ENCODE measurements at places on chromosomes 1 and 21.

GRCh38 chr1:232109391-232109790 lies 482.8 kb downstream of the DISC1 start:
- DNase-seq: no peak

GRCh38 chr1:186903374-186904136 lies 74.8 kb downstream of the PLA2G4A start:
- no peak for DNase-seq

DNA sequence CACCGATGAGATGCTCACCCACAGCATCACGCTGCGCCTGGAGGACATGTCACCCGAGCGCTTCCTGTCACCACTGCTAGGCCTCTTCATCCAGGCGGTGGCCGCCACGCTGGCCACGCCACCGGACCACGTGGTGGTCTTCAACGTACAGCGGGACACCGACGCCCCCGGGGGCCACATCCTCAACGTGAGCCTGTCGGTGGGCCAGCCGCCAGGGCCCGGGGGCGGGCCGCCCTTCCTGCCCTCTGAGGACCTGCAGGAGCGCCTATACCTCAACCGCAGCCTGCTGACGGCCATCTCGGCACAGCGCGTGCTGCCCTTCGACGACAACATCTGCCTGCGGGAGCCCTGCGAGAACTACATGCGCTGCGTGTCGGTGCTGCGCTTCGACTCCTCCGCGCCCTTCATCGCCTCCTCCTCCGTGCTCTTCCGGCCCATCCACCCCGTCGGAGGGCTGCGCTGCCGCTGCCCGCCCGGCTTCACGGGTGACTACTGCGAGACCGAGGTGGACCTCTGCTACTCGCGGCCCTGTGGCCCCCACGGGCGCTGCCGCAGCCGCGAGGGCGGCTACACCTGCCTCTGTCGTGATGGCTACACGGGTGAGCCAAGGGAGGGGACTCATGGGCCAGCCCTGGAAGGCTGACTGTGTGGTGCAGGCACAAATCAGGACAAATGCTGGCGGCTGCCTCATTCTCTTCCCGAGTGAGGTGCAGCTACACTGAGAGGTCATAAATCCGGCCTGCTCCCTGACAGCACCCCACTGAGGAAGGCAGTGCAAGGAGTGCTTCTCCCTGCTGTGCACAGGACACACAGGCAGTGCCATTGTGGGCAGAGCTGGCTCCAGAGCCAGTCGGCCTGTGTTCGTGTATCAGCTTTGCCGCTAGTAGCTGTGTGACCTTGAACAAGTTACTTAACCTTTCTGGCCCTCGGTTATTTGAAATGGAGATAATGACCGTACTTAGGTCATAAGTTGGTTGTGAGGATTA lies 9.4 kb downstream of the CELSR2 start:
- no peak for DNase-seq

GRCh38 chr1:229158341-229158921 lies 112.5 kb upstream of the RAB4A start:
- no peak for DNase-seq

DNA sequence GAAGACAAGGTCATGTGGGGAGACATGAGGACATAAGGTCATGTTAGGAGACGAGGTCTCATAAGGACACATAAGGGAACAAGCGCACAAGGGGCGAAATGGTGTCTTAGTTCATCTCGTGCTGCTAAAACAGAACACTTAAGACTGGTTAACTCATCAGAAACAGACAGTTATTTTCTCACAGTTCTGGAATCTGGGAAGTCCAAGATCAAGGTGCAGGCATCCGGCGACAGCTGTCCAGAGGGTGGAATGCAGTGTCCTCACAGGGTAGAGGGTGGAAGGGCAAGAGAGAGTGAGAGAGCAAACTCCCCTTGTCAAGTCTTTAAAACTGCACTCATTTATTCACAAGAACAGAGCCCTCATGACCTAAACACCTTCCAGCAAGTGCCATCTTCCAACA lies 34.6 kb upstream of the PDPN start:
- no peak for DNase-seq

GRCh38 chr1:5916572-5917280 lies 75.5 kb downstream of the NPHP4 start:
- no peak for DNase-seq

DNA sequence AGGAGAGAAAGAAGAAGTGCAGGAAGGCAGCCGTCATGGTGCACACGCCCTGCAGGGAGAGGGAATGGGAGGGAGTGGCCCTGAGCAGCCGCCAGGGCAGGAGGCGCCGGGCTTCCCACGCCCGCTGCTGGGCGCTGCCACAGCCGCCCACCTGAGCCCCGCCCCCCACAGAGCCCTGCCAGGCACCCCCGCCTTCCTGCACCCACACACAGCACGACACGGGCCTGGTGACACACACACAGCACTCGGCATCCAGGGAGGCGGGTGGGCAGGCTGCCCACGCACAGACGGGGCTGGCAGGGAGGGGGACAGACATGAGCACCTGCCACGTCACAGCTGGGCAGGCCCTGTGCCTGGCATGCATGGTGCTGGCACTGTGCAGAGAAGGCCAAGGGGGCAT lies 27.5 kb downstream of the ADGRB2 start:
- no peak for DNase-seq

DNA sequence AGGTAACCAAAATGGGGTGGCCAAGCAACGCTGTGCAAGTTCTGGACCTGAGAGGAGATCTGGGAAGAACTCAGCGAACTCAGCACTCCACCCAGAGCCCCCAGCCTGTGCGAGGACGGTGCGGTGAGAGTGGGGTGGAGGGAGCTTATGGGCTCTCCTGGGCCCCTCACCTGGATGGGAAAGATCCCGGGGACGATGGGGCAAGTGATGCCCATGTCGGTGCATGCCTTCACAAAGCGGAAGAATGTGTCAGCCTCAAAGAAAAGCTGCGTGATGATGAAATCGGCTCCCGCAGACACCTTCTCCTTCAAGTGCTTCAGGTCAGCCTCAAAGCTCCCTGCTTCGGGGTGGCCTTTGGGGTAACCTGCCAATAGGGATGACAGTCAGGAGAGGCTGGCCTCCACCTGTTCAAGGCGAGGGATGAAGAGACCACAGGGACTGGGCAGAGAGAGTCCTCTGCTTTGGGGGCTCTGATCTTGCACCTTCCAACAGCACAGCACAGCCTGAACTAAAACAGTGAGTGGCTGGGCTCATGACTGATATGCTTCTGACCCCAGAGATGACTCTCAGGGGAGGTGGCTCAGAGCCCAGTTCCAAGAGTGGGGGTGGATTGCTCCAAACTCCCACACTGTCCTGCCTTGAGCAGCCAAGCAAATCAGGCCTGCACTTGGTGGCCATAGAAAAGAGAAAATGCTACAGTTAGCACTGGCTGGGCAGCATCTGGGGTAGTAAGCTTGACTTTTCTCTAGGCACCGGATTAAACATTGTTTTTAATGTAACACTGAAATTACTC lies 9.5 kb downstream of the MTHFR start:
- DNase-seq: no peak

GRCh38 chr1:107379826-107380225 lies 239.0 kb downstream of the NTNG1 start:
- no peak for DNase-seq

DNA sequence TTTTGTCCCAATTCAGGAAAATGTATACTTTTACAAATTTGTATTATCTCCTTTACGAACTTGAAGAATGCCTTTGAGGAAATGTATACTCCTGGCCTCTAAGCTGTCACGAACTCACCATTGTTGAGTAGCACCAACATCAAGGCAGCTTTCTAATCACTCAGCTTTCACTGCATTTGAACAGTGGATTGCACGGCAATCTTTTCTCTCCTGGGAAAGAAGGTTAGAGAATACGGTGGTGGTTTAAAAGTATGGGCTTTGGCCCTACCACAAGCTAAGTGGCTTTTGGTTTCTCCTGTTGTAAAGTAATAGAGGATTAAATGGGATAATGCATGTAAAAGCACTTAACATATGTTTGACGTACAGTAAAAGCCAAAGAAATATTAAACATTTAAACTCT lies 57.8 kb downstream of the CNST start:
- DNase-seq: no peak

DNA sequence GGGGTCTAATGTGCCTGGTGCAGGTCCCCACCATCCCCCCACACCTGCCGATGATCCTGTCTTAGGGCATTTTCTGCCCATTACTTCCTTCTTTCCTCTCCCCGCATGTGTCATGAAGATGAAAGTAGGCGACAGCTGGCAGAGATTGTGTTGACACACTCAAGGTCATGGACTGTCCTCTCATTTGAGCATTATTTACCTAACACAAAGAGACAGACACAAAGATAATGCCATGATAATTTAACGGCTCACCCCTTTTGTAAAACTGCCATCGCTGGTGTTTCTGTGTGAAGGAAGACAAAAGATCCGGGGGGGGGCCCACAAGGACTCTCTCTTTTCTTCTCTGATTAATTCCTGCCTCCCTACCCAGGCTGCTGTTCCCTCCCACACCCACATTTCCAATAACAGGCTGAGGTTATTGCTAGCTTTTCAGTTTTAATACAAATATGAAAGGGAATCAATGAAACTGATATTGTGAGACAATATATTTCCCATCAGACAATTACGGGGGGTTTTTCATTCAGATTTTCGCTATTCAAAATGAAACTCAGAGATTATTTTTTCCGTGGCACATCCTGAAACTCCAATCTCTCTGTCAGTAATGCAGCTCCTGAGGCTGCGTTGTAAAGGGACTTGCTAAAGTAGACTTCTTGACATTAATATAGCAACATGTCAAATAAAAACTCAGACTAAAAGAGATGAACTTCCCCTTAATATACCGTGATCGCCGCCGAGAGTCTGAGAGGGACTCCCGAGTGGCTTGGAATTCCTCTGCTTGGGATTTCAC lies 561.1 kb downstream of the NPHP4 start:
- no peak for DNase-seq

GRCh38 chr1:183052861-183053260 lies 29.6 kb downstream of the LAMC1 start:
- DNase-seq: no peak

GRCh38 chr1:84538599-84538998 lies 32.2 kb upstream of the GNG5 start:
- DNase-seq: no peak

- DNase-seq: no peak
Measured at GRCh38 chr1:186655876-186656275, 24.3 kb downstream of the PTGS2 start.

- no peak for DNase-seq
Measured at GRCh38 chr1:91549041-91549735, 48.5 kb downstream of the CDC7 start.

- no peak for DNase-seq
Measured at GRCh38 chr1:167231873-167232450, 11.3 kb downstream of the POU2F1 start.

- no peak for DNase-seq
Measured at GRCh38 chr1:183081402-183082120, 58.3 kb downstream of the LAMC1 start.

GRCh38 chr1:230681599-230681998 lies 32.3 kb downstream of the AGT start:
- peak; percentile 8 for DNase-seq

- DNase-seq: no peak
Measured at GRCh38 chr21:32940079-32941014, 85.4 kb upstream of the OLIG2 start.

DNA sequence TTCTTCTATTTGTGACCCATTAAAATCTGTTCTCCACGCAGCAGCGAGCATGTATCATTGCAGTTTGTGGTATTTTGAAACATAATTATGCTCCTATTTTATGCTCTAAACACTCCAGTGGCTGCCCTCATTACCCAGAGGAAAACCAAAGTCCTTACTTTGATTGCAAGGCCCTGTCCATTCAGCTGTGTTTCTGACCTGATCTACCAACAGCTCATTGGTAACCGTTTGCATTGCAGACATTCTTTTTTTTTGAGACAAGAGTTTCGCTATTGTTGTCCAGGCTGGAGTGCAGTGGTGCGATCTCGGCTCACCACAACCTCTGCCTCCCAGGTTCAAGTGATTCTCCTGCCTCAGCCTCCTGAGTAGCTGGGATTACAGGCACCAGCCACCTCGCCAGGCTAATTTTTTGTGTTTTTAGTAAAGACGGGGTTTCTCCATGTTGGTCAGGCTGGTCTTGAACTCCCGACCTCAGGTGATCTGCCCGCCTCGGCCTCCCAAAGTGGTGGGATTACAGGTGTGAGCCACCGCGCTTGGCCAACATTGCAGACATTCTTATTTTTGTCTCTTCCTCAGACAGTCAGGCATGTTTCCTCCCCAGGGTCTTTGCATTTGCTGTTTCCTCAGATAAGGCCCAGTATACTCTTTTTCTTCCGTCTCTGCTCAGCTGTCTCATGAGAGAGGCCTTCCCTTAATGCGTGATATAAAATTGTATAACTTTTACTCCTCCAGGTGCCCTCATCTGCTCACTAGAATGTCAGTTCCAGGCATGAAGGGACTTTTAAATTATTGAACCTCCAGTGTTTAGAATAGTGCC lies 32.5 kb downstream of the THRAP3 start:
- no peak for DNase-seq

GRCh38 chr1:155080312-155081228 lies 1.9 kb downstream of the EFNA3 start:
- DNase-seq: no peak

GRCh38 chr1:69475021-69475420 lies 92.7 kb upstream of the LRRC7 start:
- DNase-seq: no peak

DNA sequence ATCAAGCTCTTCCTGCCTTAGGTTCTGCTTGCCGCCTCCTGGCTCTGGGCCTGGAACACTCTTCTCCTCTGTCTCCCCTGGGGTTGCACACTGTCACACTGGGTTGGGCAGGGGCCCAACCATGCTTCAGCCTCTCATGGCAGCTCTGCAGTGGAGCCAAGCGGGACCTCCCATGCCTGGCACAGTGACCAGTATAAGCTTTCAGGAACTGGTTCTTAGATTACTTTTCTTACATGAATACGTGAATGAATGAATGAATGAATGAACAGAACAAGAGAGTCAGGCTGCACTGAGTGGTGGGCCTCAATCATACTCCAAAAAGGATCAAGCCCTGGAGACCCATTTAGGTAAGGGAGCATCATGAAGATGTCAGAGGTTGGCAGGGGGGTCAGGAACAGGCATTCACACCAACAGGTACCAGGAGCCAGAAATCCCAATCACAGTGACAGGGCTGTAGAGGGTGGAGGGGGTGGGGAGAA lies 30.8 kb upstream of the TMEM125 start:
- DNase-seq: no peak

DNA sequence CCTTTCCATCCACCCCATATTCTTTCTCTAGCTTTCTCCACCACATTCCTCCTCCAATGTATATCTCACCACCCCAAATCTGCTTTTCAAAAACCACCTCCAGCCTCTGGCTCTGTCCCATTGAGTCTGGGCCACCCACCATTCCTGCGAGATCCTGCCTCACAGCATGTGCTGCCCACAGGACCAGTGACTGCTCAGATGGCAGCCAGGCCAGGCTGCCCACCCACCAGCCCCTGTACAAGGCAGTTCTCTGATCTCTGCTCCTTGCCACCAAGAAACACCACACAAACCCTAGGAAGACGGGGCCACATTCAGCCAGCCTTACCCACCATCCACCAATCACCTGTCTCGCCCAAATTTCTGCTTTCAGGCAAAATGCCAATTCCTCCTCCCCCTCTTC lies 53.7 kb downstream of the PLEKHA6 start:
- no peak for DNase-seq
